Activated T-cell treated with anti-CD3 and anti-CD28 coated beads, Interleukin-2, amount 50 U/mL, for 24 hours (primary cell): ENCODE measurements at places on chromosomes 2 and 18.

- no peak for DNase-seq
Measured at GRCh38 chr18:25189391-25190185, 162.4 kb downstream of the ZNF521 start.

DNA sequence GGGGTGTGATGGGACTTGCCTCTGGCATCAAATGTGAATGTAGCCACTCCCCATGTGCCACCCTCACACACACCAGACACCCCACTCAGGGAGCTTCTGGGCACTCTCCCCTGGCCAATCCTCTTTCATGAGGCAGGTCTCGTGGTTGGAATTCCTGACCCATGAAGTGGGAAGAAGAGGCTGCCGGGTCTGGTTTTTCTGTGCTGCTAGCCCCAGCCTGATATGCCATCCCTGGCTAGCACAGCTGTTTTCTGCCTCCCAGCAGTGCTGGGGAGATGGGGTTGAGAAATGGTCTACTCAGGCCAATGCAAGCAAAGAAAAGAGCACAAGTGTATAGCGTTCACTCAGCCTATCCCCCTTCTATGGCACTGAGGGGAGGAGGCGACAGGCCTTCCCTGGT lies 1.2 kb upstream of the C2orf72 start:
- DNase-seq: no peak

- DNase-seq: no peak
Measured at GRCh38 chr2:62665446-62665845, 40.1 kb upstream of the EHBP1 start.

DNA sequence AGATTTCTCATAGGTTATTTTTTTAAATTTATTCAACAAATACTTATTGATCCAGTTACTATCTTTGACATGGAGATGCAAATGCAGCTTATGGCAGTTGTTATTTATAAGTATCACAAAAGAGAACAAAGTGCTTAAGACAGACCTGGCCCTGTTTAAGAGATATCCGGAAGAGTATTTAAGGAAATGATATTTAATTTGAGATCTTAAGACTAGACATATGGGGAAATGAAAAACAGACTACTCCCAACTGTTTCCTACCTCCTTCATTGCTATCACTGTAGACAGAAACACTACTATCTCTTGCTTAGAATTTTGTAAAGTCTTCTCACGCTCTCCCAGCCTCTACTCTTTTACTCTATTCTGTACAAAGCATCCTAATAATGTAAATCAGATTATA lies 36.0 kb downstream of the RPRD1A start:
- DNase-seq: no peak

DNA sequence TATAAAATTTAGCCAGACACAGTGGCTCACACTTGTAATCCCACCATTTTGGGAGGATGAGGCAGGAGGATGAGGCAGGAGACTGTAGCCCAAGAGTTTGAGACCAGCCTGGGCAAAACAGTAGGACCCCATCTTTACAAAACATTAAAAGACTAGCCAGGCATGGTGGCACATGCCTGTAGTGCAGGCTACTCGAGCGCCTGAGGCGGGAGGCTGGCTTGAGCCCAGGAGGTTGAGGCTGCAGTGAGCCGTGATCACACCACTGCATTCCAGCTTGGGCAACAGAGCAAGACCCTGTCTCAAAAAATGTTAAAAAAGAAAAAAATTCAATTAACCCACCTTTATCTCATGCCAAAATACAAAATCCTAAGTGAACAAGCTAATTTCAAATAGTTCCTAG lies 4.0 kb downstream of the REV1 start:
- no peak for DNase-seq

DNA sequence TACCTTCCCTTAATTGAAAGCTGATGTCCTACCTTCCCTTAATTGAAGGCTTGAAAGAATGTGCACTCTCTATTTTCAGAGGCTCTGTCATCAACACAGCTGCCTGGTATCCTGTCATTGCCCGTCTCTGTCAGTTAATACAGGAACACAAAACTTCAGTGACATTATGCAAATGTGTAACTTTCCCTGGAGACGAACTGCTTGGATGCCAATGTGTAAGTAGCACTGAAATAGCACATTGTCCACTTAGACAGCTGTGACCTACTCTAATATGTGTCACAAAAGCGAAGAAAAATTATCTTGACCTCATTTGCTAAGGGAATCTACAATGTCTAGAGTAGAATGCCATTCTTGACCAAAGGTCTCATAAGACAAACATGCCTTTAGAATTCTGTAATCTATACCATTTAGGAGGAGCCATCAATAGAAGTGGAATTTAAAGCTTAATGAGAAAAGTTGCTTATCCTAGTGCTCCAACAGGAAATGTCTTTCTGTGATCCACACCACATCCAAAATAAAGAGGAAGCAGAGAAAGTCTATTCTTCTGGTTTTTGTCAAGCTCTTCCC lies 138.1 kb downstream of the BARD1 start:
- DNase-seq: no peak

GRCh38 chr2:119126650-119127049 lies 31.9 kb downstream of the C1QL2 start:
- DNase-seq: peak; percentile 39

DNA sequence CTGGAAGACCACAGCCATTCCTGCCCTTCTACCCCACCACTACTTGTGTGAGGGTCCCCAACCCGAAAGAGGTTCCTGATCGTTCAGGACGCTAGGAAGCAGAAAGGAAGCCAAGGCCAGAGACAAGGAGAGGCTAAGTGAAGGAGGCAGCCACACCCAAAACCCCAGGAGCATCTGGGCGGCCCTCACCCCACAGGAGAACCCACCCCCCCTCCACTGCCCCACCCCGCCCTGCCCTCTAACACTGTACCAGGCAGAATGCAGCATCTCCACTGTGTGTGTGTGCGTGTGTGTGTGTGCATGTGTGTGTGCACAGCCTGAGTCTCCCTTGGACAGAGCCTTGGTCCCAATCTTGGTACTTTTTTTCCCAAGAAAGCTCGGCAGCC lies 207.5 kb upstream of the HAAO start:
- no peak for DNase-seq

DNA sequence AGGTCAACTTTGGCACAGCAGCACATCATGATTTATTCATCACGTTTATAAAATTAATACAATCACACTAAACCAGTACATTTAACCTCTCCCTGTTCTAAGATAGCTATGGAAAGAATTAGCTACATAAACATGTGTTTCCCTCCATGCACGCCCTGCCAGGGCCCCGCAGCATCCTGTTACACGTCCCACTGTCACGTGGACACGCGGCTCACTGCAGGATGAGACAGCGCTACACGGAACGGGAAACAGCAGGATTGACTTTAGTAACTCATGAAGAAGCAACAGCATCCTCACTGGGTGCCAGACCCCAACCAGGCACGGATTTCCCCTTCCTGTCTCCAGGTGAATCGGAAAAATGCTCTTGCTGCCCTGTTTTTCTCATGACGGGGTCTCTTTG lies 30.9 kb upstream of the SALL3 start:
- DNase-seq: no peak

GRCh38 chr2:237471438-237472186 lies 15.4 kb upstream of the MLPH start:
- DNase-seq: peak; percentile 62

GRCh38 chr2:63261137-63261621 lies 210.5 kb downstream of the OTX1 start:
- no peak for DNase-seq

- no peak for DNase-seq
Measured at GRCh38 chr2:69985688-69986087, 24.3 kb upstream of the ASPRV1 start.

DNA sequence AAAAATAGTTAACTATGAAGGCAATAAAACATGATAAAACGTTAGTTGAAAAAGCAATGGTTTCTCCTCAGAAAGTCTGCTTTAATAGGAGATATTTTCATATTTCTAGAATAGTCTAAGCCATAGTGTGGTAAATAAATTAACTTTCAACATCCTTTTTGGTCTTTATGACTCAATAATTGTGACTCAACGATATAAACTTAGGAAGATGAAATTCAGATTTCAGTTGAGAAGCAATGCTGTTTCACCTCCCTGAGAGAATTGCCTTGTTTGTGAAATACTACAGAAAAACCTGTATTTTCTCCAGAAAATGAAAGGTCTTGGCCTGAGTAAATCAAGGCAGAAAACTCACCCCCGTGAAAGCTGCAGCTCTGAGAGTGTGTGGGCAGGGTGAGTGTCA lies 166.9 kb downstream of the ETAA1 start:
- DNase-seq: no peak

DNA sequence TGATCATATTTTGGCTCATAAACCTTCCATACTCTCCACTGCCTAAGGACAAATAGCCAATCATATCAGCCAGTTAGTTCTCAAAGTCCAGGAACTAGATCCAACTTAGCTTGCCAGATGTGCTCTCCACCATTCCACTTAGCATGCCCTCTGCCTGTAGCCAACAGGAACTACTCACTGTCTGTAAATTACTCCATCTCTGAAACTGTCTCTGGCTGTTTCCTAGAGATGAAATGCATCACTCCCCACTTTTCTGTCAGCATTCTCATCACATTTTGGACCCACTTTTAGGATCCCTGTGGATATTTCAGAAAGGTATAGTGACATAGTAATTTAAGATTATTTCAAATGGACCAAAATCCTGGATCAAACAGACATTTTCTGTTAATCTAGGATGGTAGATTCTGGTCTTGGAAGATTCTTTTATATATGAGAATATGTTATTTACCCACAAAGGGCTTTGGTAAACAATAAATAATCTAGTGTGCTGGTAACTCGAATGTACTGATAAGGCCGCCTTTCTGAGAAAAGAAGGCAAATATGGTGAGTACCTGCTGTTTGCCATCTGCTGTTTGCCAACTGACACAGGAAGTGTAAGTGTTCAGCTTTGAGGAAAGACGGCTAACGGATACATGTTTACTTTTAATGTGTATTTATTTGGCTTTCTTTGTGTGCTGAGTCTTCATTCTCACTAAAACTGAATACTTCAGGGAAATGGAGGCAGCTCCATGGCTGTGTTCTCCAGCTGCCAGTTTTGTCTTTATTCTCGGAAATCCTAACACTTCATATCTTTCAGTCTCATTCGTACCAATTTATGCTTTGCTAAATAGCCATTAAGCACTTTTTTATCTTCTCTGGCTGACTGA lies 79.5 kb downstream of the EVA1A start:
- DNase-seq: no peak

- no peak for DNase-seq
Measured at GRCh38 chr2:1727101-1727771, 17.1 kb downstream of the PXDN start.

- no peak for DNase-seq
Measured at GRCh38 chr18:24567199-24567598, 106.8 kb downstream of the HRH4 start.

DNA sequence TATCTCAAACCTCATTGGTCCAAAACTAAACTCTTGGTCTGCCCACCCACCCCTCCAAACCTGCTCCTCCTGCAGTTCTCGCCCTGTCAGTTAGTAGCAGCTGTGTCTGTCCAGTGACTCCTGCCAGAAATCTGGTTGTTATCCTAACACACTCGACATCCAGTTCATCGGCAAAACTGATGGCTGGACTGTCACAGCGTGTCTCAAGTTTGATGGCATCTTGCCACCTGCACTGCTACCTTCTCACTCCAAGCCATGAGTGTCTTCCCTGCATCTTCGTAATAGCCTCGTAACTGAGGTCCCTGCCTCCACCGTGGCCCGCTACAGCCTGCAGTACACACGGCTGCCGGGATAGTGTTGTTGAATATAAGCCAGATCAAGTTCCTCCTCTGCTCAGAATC lies 470.1 kb upstream of the RAB12 start:
- no peak for DNase-seq

DNA sequence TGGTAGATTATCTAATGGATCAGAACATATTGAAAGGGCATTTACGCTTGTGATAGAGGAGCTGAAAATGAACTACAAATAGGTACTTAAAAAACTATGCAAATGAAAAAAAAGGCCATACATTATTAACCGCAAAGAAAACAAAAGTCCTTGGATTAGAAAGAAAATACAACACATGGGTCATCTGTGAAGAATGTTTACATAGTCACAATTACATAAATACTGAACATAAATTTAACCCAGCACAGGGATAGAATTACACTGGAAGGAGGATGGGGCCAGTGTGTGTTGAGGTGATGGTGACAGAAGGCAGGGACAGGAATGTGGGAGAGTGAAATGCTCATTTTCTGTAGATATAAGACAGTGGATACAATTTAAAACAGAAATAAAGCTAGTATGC lies 6.6 kb downstream of the NTSR2 start:
- DNase-seq: no peak

- DNase-seq: peak; percentile 85
Measured at GRCh38 chr2:222708274-222708710, 36.8 kb downstream of the MOGAT1 start.

DNA sequence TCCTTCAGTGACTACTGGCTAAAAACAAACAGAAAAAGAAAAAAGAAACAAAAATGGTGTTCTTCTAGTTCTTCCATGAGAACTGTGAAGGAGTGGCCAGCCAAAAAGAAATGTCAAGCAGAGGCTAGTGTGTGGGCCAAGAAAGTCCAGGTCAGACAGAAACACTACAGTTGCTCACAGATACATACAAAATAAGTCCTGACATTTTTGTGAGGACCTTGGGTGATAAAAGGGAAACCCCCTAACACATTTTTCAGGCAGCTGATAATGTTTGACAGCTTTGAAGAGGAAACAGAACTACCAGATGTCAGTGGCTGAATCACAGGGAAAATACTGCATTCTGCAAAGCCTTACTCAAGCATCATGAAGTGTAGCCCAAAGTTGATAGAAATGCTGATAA lies 28.1 kb downstream of the ARHGAP25 start:
- no peak for DNase-seq

- no peak for DNase-seq
Measured at GRCh38 chr18:78754311-78755043, 225.1 kb upstream of the SALL3 start.

- DNase-seq: no peak
Measured at GRCh38 chr18:31155498-31155897, 7.2 kb downstream of the DSC1 start.

- no peak for DNase-seq
Measured at GRCh38 chr2:222792001-222792611, 68.7 kb upstream of the ACSL3 start.

DNA sequence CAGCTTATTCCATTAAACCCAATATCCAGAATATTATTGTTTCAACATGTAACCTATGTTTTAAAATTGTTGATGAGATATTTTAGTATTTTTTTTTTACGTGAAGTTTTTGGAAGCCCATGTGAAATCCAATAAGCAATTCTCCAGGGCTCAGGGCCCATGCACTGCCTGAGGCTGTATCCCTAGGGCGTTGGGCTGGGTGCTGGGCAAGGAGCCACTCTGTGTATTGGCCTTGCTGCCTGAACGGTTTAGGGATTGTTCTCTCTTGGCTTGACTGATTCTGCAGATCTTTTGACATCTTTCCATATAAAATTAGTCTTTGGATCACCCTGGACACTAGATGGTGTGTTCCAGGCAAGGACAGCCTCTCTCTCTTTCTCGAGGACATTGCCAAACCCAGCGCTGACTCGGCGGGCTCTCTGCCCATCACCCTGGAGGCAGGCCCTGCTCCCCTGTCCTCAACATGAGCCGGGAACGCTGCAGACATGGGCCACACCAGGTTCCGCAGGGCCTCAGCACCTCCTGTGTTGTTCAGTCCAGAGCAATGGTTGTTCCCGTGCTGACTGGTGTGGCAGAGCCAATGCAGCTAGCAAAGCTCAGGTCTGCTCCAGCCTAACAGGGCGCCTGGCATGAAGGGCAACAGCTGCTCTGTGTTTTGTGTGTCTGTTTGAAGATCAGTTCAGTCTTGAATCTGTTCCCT lies 163.0 kb downstream of the SEPTIN10 start:
- DNase-seq: no peak

- DNase-seq: peak; percentile 65
Measured at GRCh38 chr2:30366199-30366691, 80.8 kb upstream of the LCLAT1 start.

- no peak for DNase-seq
Measured at GRCh38 chr2:216733046-216733445, 37.7 kb upstream of the IGFBP5 start.
